ENCODE measurements at places on chromosomes 12 and 14.
A peak's percentile ranks its signal among the peaks of the same experiment; 100 is the strongest.

GRCh38 chr12:65565601-65566560, 258.4 kb upstream of the HMGA2 start:
- DNase-seq: no peak

DNA sequence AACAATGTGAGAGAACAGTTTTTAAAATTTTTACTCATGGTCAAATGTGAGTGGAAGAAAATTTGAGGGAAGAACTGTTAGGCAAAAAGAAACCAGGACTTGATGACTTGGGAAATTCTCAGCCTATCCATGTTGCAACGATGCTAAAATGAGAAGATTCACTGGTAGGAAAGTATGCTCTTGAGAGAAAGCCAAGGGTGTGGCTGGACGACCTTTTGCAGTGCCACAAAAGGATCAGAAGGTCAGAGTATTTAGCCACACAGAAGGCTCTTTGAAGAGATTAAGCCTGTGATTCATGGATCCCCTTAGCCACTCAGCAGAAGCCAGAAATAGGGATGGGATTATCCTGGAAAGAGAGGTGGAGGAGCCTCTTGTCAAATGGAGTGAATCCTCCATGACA, 336.8 kb downstream of the LRIG3 start:
- DNase-seq: no peak

DNA sequence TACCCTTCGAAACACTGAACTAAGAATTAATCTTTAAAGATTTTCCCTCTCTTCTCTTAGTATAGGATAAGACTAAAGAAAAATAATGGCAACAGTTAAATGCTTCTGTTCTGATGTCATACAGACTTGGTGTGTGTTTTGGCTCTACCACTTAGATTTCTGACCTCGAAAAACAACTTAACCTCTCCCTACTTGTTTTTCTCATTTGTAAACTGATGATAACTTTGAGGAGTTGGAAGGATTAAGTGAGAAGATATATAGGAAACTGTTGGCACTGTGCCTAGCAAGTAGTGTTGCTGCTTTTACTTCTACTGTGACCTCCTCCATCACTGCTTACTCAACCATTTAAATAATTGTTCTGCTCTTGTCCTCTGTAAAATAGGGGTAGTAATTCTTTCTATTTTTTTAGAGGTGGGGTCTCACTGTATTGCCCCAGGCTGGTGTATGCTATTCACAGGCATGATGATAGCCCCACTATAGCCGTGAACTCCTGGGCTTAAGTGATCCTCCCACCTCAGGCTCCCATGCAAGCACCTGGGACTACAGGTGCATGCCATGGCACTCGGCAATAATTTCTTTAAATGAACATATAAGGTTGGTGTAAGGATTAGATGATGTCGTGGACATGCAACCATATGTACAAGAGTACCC, 22.4 kb downstream of the PALS1 start:
- no peak for DNase-seq

DNA sequence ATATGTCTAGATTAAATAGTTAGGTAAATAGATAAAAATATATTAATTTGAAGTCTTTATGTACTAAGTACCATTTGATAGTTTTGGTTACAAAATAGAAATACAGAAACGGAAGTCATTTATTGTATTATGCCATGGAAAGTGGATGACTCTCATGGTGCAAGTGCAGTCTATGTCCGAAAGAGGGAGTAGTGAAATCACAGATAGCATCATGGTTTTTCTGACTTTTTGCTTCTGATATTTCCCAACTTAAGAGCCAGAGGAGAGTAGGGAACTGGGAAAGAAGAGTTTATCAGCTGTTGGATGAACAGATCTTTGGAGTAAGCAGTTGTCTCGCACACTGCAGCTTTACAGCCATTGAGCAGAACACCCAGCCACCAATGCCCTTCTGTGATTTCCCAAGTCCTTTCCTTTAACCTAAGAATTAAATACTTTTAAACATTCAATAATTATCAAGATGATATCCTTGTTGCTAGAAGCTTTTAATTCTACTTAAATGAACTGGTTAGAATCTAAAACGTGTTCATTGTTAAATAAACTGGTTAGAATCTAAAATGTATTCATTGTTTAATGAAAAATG, 18.4 kb upstream of the SRGAP1 start:
- DNase-seq: no peak

- no peak for DNase-seq
Measured at GRCh38 chr14:92135269-92135668, 13.5 kb downstream of the CPSF2 start.

- DNase-seq: no peak
Measured at GRCh38 chr12:132841151-132841550, 12.5 kb upstream of the GOLGA3 start.

- DNase-seq: no peak
Measured at GRCh38 chr12:5807090-5807414, 138.0 kb downstream of the ANO2 start.

DNA sequence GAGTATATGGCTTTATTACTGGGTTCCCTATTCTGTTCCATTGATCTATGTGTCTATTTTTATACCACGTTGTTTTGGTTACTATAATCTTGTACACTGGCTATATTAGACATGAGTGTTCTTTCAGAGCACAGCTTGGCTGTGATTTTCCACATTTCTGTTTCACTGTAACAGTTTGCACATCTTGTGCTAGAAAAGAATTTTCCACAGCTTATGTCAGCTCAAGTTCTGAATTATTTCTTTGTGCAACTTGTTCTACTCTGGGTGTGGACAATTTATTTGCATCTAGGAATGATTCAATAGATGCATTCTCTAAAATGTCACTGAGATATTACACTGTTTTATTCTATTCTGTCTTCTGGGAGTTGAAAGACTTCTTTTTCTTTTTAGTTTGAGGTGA, 28.4 kb upstream of the OR5AU1 start:
- no peak for DNase-seq

DNA sequence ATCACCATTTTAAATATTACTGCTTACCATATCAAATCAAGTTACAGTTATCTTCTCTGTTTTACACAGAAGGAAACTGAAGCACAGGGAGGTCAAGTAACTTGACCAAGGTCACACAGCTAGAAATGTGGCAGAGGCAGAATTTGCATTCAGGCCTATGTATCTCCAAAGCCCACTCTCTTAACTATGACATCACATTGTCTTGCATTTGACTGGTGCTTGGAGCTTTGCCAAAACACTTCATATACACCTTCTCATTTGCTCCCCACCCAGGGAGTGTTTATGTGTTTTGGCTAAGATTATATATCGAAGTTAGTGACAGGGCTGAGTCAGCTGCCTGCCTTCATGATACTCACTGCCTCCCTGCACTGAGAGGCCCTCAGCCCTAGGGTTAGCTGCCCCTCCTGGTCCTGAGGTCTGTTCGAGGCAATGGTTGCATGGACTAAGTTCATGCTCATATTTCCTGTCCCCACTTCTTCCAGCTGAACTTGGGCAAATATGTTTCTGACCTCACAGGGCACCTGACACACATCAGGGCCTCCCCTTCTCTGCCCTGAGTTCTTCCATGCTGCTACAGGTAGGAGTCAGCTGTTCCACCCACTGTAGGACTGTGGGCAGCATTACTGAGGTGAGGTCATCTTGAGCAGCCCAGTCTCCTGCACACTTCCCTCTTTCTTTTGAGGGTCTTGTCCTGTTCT, 1.8 kb downstream of the GALNT6 start:
- DNase-seq: no peak

DNA sequence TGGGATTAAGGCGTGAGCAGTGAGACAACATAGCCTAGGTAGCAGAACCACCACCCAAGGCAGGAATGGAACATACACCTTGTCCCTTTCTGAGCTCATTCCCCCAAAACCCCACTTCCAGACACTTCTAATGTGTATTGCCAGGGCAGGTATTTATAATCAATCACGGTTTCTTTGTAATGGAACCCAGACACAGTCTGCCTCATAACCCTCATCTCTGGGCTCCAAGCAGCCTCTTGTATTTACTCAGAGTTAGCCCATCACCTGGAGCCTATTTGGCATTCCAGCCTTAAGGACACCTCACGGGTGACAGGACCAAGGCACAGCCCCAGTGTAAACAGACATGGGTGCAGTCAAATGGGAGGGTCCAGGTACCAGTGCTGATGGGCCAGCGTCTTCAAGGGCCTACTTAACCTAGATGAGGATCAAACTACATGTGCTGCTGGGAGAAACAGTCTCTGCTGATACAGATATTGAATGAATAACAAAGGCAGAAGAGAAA, 2.5 kb upstream of the HIGD1C start:
- DNase-seq: no peak

GRCh38 chr14:92247341-92247740, 75.6 kb upstream of the SLC24A4 start:
- DNase-seq: no peak

DNA sequence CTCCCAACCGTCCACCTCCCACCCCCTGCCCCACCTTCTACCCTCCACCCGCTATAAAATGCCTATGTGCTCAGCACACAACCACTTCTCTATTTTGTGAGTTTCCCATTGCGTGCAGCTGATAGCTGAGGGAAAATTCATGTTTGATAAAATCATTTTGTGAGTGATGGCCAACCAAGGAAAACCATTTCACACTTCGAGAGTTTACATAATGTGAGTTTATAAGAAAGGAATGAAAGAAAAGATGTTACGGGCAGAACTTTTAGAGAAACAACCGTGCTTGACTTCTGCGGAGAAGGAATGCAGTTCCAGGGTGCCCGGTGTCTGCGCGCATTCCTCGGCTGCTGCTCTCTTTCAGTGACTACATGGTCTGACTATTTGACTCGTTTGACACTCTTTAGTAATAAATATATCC, 140.9 kb downstream of the EFCAB11 start:
- no peak for DNase-seq

DNA sequence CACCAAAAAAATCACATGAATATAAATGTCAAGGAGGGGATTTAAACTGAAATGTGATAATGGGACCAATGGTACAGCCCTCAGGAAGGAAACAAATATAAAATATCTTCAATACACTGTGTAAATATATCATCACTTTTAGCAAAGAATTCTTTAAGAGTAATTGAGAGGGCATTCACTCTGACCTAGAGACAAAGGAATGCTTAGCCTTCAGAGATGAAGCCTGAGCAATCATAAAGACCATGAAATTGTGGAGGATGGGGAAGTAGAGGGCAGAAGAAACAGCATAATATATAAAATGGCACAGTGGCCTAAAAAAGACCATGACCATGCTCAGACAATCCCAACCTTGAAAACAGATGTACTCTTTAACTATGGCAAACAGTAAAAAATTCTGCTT, 20.4 kb downstream of the YAF2 start:
- DNase-seq: no peak

GRCh38 chr12:81759190-81760051, at the start of gene PPFIA2:
Gene PPFIA2 (minus strand): TSS chr12:81759350.
- DNase-seq: peak; percentile 19

- no peak for DNase-seq
Measured at GRCh38 chr12:2553388-2554126, 241.2 kb upstream of the FKBP4 start.

GRCh38 chr12:51639361-51639760, 48.3 kb downstream of the SCN8A start:
- DNase-seq: no peak

DNA sequence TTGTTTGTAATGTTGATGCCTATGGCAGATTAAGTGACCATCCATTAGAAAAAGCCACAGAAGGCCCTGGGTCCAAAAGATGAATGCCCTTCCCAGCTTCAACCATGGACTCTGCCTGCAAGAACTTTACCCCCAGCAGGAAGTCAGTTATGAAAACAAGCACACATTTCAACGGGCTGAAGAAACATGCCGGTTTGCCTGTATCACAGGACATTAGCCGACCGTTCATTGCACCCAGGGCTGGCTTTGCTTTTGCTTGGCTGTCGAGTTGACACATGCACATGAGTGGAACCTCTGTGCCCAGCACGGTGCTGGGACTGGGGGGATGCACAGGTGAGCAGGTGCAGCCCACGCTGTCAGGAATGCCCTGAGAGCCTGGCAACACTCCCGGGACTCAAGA, 1087.0 kb downstream of the BCL11B start:
- no peak for DNase-seq

DNA sequence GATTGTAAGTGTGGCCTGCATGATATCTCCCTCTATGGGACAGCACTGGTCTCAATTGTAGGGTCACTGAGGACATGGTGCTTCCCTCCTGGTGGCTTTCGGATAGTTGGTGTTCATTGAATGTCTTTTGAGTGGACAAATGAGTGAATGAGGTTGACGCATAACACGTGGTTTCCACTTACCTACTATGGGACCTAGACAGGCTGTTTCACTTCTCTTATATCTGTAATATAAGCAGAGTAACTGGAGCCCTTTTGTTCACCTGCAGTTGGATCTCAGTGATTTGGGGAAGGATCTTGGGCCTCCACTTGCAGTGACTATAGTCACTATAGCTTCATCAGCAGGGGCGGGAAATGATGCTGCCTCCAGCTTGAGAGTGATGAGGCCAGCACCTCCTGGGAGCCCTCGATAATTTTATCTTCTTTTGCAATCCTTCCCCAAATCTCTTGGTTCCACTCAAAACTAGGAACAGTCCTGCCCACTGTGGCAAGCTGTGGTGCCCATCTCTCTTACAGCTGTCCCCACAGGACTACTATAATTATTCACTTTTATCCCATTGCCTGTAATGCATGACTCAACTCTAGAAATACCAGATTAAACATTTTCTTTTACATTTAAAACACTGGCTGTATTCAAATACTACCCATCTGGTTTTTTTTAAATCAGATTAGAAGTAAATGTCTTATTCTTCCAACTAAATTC, 242.9 kb downstream of the CHST11 start:
- DNase-seq: no peak

GRCh38 chr12:12440784-12441428, 84.0 kb downstream of the BORCS5 start:
- no peak for DNase-seq

DNA sequence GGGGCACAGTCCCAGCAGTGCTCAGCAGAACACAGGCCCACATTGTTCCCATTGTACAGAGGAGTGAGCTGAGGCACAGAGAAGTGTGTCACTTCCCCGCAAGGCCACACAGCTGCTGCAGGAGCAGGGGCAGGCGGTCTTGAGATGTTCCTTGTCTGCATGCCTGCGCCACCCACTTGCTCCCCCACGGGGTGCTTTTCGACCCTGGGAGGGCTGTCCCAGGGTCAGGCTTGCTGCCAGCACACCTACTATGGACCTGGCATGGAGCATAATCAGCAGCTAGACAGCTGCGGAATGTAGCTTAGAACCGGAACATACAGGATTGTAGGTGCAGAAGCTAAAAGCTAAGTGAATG, 7.8 kb upstream of the EP400 start:
- no peak for DNase-seq

GRCh38 chr14:58562141-58562540, 75.6 kb upstream of the DACT1 start:
- no peak for DNase-seq

DNA sequence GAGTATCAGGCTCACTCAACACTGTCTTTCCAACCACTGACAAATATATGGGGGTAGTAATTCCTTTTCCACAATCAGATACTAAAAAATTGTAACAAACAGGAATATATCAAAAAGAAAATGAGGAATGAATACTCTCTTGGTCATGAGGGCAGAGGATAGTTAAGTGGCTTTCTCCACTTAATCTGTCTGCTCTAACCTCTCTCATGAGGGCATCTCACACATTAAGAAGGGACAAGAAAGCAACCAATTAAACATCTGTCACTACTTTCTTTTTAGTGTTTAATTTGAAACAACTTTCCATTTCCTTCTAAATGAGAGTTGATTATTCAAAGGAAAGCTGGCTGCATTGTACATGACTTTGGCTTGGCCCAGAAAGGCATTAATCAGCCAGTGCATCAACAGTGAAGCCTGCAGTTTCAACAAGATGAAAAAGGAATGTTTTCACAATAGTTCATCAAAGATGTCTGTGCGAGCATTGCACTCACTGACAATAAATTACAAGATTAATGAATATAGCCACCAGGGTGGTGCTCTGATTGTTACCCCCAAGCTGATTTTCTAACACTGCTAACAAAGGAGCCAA, 142.0 kb downstream of the SEC23A start:
- no peak for DNase-seq

Measured in activated CD4-positive, alpha-beta T cell treated with anti-CD3 and anti-CD28 coated beads, Interleukin-2, amount 10 ng/mL, durations not matched to agents 7 days and 5 days (primary cell).